Left ventricle myocardium inferior (tissue), 1 donor: ENCODE measurements at places on chromosomes 2 and 18. TPM values are rescaled to one million over a fixed set of nuclear protein-coding genes. Genes with fewer than 3 reads are reported as not detected.

DNA sequence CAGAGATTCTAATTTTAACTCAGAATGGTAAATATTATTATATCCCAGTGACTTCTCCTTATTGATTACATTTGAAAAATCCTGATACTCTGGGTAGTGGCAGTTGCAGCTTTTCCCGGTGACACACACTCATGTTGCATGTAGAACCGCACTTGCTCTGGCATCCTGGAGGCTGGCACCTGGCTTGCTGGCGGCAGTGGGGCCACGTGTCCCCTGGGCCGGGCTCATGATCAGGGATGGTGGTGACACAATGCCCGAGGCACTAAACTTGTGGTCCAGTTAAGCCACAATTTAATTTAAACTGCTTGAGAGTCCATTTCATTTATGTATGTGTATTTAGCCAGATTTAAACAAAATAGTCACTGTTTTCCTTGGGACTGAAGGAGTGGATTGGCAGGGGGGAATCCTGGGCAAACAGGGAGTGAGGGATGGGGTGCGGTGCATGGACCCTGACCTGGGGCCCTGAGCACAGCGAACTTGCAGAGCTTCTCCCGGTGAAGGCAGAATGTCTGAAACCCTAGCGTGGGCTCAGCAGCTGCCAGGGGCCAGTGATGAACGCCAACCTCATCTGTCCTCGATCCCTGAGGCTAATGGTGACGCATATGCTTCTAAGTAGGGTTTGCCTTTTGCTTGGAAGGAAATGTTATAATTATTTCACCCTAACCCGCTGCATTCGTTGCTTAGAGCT lies 50.0 kb downstream of the KCNG2 start:
- no peaks in the 10 kb centered on the region for H3K4me1 ChIP-seq
- DNase-seq: no peak
- H3K27me3 ChIP-seq: peaks cover 21% of the 10 kb centered on the region
- no peak overlapping the region for H3K4me3 ChIP-seq
- no peaks in the 10 kb centered on the region for H3K36me3 ChIP-seq

The ARHGAP28 gene
- 1.5 TPM for total RNA-seq

DNA sequence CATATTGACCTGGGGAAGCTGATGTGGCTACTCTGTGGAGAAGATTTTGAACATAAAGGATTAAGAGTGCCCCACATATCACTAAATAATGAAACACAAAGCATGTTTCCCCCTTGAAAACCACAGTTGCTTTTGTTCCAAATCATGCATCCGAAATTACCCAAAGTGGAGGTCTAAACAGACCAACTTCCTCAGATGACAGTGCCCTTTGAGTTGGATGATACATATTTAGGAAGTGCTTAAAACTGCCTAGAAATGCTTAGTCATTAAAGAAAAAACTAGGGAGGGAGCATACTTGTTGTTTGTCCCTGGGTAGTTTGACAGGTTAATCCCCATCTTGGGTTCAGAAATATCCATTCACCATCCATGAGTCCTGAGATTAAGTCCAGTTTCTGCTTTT lies 1070.3 kb downstream of the SUCLG1 start:
- no peak overlapping the region for H3K4me3 ChIP-seq
- H3K36me3 ChIP-seq: no peaks in the 10 kb centered on the region
- no peak overlapping the region for H3K27ac ChIP-seq
- H3K27me3 ChIP-seq: no peaks in the 10 kb centered on the region

GRCh38 chr2:238286095-238286494 lies 2.3 kb downstream of the PER2 start:
- peak overlapping the region; percentile 90 for H3K4me3 ChIP-seq
- no peaks in the 10 kb centered on the region for H3K27me3 ChIP-seq
- no peak for DNase-seq
- peak overlapping the region; percentile 87 for H3K27ac ChIP-seq
- peaks cover 86% of the 10 kb centered on the region for H3K4me1 ChIP-seq
- no peaks in the 10 kb centered on the region for H3K36me3 ChIP-seq
